ENCODE measurements at places on chromosomes 11 and 22. TPM values are rescaled to one million over a fixed set of nuclear protein-coding genes. Genes with fewer than 3 reads are reported as not detected.
A peak's percentile ranks its signal among the peaks of the same experiment; 100 is the strongest.

DNA sequence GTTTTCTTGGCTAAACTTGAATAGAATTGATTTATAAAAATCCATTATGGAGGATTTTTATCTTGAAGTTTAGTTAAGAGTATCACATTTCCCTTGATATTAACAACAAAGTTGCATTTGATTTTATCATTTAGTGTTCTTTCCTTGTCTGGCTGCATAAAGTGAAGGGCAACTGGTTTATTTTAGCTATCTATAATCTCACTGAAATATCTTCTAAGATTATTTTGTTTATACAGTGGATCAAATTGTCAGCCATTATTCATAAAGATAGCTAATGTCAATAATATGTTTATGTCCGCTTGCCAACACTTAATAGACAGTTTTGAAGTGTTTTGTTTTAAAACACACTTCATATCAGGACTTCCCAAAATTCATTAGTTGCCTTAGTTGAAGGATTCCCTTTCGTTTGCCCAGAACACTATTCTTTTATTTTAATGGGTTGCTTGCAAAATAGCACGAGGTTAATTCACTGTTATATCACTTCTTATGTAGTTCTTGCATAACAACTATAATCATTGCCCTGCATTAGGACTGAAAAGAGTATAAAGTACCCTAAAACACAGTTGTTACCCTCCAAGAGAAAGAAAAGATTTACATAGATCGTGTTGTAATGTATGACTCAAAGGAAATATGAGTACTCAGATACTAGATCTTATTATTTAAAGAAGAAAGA is 73.0 kb downstream of the MSANTD4 start:
- H3K27me3 ChIP-seq = no peaks in the 10 kb centered on the region
- DNase-seq = peak; percentile 20
- H3K4me1 ChIP-seq = no peaks in the 10 kb centered on the region

DNA sequence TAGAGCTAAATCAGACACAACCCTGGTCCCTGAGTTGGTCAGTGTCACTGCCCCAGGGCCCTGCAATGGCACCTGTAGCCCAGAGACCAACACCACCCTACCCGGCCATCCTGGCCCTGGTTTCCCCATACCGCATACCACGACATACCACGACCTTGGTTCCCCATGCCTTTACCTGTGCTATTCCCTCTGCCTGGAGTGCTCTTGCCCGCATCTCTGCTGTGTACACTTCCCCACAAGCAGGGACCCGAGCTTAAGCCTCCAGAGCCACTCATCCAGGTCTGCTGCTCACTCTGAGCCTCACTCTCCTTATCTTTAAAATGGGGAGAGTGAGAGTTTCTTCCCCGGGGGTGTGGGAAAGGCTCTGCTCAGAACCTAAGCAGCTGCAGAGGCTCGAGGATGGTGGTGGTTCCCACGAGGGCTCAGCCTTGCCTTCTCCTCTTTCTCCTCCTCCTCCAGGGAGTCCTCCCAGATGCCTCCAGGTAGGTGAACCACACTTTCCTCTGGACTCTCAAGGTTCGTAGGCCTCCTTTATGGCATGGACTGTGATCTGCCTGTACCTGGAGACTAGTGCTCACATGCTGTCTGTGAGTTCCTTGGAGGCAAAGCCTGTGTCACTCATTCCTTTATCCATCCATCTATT is 48.1 kb downstream of the WNT7B start:
- DNase-seq = no peak
- no peak overlapping the region for H3K27ac ChIP-seq
- H3K4me1 ChIP-seq = no peaks in the 10 kb centered on the region
- H3K36me3 ChIP-seq = no peaks in the 10 kb centered on the region
- peaks cover 5% of the 10 kb centered on the region for H3K27me3 ChIP-seq
- no peak overlapping the region for H3K4me3 ChIP-seq

DNA sequence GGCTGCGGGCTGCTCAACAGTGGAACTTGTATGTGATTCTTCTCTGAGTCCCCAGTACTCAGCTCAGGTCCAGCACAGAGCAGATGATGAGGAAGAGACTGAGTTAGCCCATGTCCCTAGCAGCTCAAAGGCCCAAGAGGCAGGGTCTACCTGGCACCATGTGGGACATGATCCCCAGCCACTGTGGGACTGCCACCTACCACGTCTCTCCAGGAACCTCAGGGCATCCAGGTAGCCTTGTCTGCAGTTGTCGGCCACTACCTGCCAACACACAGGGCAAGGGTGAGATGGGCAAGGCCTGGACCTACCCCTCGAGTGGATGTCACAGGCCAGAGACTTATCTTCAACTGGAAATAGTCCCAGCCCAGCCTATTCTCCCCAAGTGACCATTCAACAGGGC is 4.4 kb downstream of the PNPLA5 start:
- no peak overlapping the region for H3K27ac ChIP-seq
- H3K4me1 ChIP-seq = no peaks in the 10 kb centered on the region
- no peaks in the 10 kb centered on the region for H3K36me3 ChIP-seq
- H3K27me3 ChIP-seq = peaks cover 30% of the 10 kb centered on the region
- DNase-seq = no peak

DNA sequence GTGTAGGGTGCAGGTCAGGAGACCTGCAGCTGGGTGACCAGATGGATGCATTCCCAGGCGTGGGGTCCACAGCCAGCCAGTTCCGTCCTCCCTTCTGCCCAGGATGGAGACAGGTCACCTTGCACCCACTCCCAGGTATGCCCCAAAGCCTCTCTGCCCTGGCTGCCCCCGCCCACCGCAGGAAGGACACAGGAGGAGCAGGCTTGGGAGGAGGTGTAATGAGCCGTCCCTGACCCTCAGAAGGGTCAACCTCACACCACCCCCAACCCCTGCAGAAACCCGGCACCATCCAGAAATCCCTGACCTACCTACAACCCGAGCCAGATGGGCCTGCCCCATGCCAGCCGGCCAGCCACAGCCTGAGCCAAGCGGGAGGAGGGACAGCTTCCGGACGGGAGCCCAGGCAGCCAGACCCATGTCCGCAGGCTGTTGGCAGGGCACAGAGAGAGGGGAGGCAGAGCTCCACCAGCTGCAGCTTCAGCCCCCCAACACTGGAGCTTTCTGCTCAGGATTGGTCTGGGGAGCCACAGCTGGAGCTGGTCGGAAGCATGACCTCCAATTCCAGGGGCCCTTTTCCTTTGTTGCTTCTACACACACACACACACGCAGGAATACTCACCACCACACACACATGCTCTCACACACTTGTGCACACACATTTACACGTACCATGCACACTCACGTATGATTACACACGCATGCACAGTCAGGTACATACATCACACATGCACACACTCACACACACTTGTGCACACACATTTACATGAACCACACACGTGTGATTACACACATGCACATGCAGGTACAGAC is 5.3 kb downstream of the IFITM10 start:
- H3K4me3 ChIP-seq = no peak overlapping the region
- no peaks in the 10 kb centered on the region for H3K36me3 ChIP-seq
- no peak overlapping the region for H3K27ac ChIP-seq
- H3K27me3 ChIP-seq = peaks cover 31% of the 10 kb centered on the region
- peaks cover 5% of the 10 kb centered on the region for H3K4me1 ChIP-seq

- H3K4me3 ChIP-seq = no peak overlapping the region
- no peaks in the 10 kb centered on the region for H3K27me3 ChIP-seq
- DNase-seq = peak; percentile 66
- H3K36me3 ChIP-seq = 0 out of 2 replicates have a peak, but pooled peaks cover 3% of the 10 kb centered on the region
Measured at GRCh38 chr11:124656774-124657630, 16.5 kb downstream of the SIAE start.

- no peaks in the 10 kb centered on the region for H3K36me3 ChIP-seq
- H3K27ac ChIP-seq = no peak overlapping the region
- peaks cover 2% of the 10 kb centered on the region for H3K4me1 ChIP-seq
Measured at GRCh38 chr22:41914611-41915034, 251 bp downstream of the SHISA8 start.

GRCh38 chr22:26267856-26268255 is 98.6 kb downstream of the SEZ6L start:
- H3K4me3 ChIP-seq = no peak overlapping the region
- no peak for DNase-seq
- no peak overlapping the region for H3K27ac ChIP-seq
- H3K4me1 ChIP-seq = no peaks in the 10 kb centered on the region

GRCh38 chr11:93526641-93527583 is 16.3 kb downstream of the SMCO4 start:
- no peak overlapping the region for H3K27ac ChIP-seq
- H3K27me3 ChIP-seq = no peaks in the 10 kb centered on the region
- H3K4me3 ChIP-seq = no peak overlapping the region

- H3K4me1 ChIP-seq = peaks cover 5% of the 10 kb centered on the region
- H3K27me3 ChIP-seq = no peaks in the 10 kb centered on the region
- H3K4me3 ChIP-seq = no peak overlapping the region
- DNase-seq = peak; percentile 63
- no peaks in the 10 kb centered on the region for H3K36me3 ChIP-seq
- H3K27ac ChIP-seq = peak overlapping the region; percentile 92
Measured at GRCh38 chr11:134742224-134742612, 330.2 kb upstream of the B3GAT1 start.

DNA sequence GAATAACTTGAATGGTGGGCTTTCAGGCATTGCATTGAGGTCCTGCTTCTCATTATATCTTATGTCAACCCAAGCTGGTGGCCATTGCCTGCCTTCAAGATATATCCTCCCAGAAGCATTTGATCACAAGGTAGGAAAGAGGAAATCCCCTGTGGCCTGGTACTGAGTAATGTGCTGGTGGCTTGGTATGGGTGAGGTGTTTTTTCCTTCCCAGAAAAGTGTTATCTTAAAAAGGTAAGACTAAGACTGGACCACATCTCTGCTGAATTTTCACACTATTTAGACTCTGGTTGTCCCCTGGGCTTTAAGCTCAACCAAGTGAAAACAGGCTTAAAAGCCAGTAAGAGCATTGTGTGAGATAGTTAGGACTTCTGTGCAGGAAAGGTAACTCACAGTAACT is 3.7 kb downstream of the INSC start:
- H3K36me3 ChIP-seq = no peaks in the 10 kb centered on the region
- no peaks in the 10 kb centered on the region for H3K27me3 ChIP-seq
- no peak for DNase-seq
- H3K4me3 ChIP-seq = no peak overlapping the region
- no peak overlapping the region for H3K27ac ChIP-seq

GRCh38 chr11:106523171-106523570 is 445.7 kb downstream of the AASDHPPT start:
- no peak for DNase-seq
- no peak overlapping the region for H3K27ac ChIP-seq
- no peak overlapping the region for H3K4me3 ChIP-seq
- no peaks in the 10 kb centered on the region for H3K27me3 ChIP-seq
- no peaks in the 10 kb centered on the region for H3K36me3 ChIP-seq

- H3K4me3 ChIP-seq = no peak overlapping the region
- peaks cover 3% of the 10 kb centered on the region for H3K36me3 ChIP-seq
- H3K27ac ChIP-seq = peak overlapping the region; percentile 88
- peak; percentile 87 for DNase-seq
- no peaks in the 10 kb centered on the region for H3K27me3 ChIP-seq
- H3K4me1 ChIP-seq = peaks cover 43% of the 10 kb centered on the region
Measured at GRCh38 chr11:65911682-65912568, 6.9 kb downstream of the C11orf68 start.

DNA sequence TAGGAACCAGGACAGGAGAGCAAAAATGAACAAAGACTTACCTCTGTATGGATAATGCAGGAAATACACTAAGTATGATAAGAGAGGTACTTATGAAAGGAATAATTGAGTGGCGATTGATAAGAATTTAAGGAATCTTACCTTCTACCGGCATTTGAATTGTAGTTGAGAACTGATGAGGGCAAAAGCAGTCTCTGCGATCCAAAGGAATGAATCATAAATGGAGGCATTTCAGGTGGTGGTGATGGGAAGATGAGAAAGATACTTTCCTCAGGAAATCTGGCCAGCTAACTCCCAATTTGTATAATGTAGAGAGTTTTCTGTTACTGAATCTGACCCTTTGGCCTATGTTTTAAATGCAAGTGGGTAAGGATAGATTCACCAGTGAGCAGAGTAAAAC is 71.9 kb upstream of the C11orf87 start:
- no peak overlapping the region for H3K4me3 ChIP-seq
- H3K36me3 ChIP-seq = no peaks in the 10 kb centered on the region
- no peak for DNase-seq
- H3K27ac ChIP-seq = no peak overlapping the region
- no peaks in the 10 kb centered on the region for H3K4me1 ChIP-seq

GRCh38 chr11:1022411-1022810 is 14.1 kb downstream of the MUC6 start:
- H3K4me1 ChIP-seq = no peaks in the 10 kb centered on the region
- no peak overlapping the region for H3K4me3 ChIP-seq
- no peak overlapping the region for H3K27ac ChIP-seq
- DNase-seq = no peak
- no peaks in the 10 kb centered on the region for H3K36me3 ChIP-seq

DNA sequence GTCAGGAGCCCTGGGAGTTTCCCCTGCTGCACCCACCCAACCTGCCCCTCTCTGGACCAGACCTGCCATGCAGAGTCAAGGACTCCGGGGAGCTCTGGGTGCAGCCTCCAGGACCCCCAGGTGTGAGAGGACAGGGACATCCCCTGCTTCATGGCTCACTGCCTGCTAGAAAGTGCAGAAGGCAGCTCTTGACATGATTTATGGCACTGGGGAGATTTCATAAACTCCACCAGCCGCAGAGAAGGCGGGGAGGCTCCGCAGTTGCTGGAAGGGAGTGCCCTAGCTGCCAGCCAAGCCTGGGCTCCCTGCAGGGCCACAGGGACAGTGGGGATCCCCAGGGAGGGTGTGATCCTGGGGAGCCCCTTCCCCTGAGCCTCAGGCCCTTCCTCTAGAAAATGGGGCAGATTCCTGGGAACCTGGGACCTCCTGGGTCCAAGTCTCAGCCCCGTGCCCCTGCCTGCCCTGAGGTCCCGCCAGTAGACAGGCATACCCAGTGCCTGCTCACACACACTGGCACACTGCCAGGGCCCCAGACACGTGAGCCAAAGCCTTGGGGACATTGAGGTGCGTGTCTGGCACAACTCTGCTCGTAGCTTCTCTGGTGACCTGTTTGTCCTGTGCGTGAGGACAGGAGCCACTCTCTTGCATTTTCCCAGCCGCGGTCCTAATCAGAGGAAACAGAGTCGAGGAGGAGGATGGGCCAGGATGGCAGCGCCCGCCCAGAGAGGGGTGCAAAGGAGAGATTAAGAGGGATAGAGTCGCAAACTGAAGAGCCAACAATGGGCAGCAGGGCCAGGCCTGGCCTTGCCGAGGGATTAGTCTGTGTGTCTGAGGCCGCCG is 13.8 kb downstream of the CABP7 start:
- DNase-seq = no peak
- H3K36me3 ChIP-seq = peaks cover 11% of the 10 kb centered on the region
- H3K27me3 ChIP-seq = no peaks in the 10 kb centered on the region
- H3K27ac ChIP-seq = no peak overlapping the region
- H3K4me3 ChIP-seq = no peak overlapping the region
- H3K4me1 ChIP-seq = no peaks in the 10 kb centered on the region

Gene MYO7A
- not detected for total RNA-seq

Gene TTC36
- total RNA-seq = not detected

Gene ELMOD1
- 0.18 TPM for total RNA-seq

Gene MYRF
- total RNA-seq = 1.6 TPM

Gene ATF4
- total RNA-seq = 148 TPM

Gene FEN1
- 43.9 TPM for total RNA-seq

Gene ZC3H12C
- total RNA-seq = 15.8 TPM

Gene CTSC
- 208 TPM for total RNA-seq

Gene CCDC116
- not detected for total RNA-seq

Measured in IMR-90 (cell line).